ENCODE measurements at places on chromosomes 5 and 9.

GRCh38 chr9:107193251-107193650, 89.8 kb upstream of the RAD23B start:
- DNase-seq, result no peak

DNA sequence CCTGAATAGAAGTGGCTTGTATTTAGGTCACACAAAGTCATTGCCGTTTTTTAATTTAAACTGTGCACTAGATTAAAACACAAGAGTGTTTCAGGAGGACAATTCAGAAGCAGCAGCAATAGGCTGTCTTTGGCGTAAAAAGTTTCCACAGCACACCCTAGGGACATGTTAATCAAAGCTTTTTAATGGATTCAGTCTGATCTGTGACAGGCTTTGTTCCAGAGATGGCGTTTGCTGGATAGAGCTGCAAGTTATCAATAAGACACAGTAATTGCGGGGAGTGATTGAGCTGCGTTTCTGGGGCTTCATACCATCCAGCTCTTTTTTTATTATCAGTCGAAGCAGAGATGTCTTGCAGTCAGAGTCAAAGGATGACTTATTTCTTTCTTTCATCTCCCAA, 300.3 kb downstream of the ZNF608 start:
- DNase-seq, result no peak

GRCh38 chr5:109305352-109305751, 104.4 kb downstream of the PJA2 start:
- no peak for DNase-seq

DNA sequence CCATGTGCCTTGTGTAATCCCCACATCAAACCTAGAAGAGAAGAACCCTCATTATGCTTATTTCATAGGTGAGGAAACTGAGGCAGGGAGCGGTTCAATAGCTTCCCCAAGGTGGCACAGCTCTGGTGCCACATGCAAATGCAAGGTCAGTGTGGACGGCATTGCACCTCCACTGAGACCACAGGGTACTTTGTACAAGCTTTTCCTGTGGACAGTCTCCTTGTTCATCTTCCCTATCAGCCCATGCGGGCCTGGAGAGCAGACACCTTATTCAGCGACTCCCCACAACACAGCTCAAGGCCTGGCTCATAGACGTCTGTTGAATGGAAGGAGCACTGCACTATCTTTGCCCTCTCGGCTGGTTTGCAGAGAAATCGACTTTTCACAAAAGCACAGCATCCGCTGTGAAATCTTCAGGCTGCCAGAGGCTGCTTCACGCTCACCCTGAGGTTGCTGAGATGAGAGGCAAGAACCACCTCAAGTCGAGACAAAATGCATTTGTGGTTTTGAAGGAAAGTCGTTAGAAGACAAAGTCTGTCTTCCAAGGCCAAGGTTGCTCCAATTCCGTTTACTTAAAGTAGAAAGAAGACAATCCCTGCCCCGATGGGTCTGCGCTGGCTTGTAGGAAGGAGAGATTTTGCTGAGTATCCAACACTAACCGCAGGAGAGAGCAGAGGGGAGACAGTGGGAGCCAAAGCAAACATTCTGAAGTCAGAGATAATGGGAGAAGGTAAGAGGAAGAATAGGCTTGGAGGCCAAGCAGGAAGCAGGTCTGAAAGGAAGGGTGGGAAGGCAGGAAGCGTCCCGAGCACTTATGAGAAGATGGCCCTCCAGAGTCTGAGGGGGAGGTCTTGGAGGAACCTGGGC, 34.2 kb upstream of the STRBP start:
- no peak for DNase-seq

DNA sequence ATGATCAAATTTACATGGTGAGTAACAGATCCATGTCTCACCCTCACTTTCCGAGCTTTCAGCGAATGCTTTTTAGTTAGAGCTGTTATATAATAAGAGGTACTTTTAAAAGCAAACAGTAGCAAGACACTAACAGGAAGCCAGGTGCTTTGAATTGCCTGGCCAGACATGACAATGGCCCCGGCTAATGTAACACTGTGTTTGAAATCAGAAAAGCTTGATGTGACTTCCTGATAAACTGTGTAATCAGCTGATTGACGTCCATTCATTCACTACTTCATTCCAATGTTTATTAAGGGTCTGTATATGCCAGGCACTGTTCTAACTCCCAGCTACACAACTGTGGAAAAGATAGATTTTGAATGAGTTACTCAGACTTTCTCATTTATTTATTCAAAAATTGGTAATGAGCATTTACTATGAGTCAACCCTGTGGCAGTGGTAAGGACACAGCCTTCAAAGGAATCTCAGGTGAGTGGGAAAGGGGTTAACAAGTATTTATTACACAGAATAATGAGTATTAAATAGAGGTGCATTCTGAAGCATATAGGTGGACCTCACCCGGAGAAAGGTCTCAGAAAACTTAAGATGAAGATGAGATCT, 26.6 kb downstream of the DPYSL3 start:
- no peak for DNase-seq

DNA sequence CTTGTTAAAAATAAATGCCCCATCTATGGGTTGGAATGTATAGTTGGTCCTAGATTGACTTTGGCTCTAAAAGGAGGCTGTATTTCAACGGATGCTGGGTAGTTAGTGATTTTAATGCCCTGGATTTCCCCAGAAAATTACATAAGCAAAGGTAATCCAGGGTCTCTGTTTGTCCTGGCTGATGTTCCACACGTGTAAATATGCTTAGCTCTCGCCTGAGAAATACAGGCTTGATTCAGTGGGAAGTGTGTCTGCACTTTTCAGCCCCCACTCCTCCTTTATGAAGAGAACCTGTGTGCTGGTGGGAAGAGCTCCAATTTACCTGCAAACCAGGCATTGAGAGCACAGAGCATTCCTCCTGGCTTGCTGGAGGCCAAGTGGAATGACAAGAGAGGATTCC, 294.6 kb upstream of the CLINT1 start:
- DNase-seq, result no peak

GRCh38 chr5:14908172-14908571, 36.6 kb upstream of the ANKH start:
- DNase-seq, result no peak
